ENCODE measurements at places on chromosomes 16 and 17.

- DNase-seq: peak; percentile 46
Observed at GRCh38 chr16:22008215-22009059, 526 bp downstream of the MOSMO start.

- DNase-seq: no peak
Observed at GRCh38 chr16:12833926-12834325, 30.2 kb upstream of the CPPED1 start.

DNA sequence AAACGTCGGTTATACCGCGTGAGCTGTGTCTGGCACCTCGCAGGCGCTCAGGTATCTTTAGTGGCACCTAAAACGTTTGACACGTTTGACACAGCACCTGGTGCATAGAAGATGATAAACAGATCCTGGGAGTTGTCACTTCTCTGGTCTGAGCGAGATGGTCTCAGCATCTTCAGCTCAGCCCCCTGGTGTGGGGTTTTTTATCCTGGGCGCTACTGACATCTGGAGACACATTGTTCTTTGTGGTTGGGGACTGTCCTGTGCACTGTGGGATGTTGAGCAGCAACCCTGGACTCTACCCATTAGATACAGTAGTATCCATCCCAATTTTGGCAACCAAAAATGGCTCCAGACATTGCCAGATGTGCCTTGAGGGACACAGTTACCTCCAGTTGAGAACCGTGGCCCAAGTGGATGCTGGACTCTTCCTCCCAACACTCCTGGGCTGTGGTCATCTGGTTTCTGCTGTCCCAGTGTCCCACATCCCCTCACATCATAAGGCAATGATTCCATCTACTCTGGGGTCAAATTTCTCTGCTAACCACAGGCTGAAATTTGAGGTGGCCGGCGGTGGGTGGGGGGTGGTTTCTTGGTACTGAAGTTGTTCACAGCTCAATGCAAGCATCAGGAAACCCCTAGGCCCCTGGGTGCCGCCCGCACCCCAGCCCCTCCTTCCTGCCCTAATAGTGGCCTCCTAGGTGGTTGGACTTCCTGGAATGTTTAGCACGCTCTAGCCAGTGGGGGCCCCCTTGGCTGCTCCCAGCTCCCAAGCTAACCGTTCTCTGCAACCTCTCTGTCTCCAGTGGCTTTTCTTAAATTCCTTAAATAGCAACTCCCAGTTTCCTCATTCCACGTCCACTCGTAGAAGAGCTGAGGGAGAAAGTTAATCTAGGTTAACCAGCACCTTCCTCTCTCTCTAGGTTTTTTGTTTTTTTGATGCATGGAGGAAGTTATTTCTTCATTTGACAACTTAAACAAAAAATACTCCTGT, 124.8 kb downstream of the ABCC1 start:
- DNase-seq: peak; percentile 65

DNA sequence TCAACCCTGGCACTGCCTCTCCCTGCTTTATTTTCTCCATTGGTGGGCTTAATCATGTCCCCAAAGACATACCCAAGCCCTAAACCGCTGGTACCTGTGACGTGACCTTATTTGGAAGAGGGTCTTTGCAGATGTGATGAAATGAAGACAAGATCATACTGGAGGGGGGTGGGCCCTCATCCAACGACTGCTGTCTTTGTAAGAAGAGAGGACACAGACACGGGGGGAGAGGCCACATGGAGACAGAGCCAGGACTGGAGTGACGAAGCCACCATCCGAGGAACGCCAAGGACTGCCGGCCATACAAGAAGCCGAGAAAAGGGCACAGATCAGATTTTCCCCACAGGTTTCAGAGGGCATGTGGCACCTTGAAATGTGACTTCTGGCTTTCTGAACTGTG, 62.5 kb downstream of the C16orf95 start:
- DNase-seq: no peak

GRCh38 chr16:17038415-17038814, 432.3 kb downstream of the XYLT1 start:
- no peak for DNase-seq

GRCh38 chr17:16980813-16981731, 9.2 kb upstream of the TNFRSF13B start:
- no peak for DNase-seq

GRCh38 chr17:3447625-3448024, 14.0 kb upstream of the OR1E2 start:
- peak; percentile 74 for DNase-seq

- DNase-seq: no peak
Observed at GRCh38 chr16:69298261-69298660, 12.9 kb upstream of the VPS4A start.

DNA sequence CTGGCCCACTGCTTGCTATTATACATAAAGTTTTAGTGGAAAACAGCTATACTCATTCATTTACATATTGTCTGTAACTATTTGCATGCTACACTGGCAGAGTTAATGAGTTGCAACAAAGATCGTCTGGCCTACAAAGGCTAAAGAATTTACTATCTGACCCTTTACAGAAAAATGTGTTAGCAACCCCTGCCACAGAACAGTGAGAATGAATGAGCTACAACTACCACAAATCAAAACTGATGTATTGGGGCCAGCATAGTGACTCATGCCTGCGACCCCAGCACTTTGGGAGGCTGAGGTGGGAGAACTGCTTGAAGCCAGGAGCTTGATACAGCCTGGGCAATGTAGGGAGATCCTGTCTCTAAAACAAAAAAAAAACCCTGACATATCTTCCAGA, 92.7 kb downstream of the MYH11 start:
- DNase-seq: no peak

- peak; percentile 31 for DNase-seq
Observed at GRCh38 chr17:20944014-20944865, 98.6 kb downstream of the USP22 start.

DNA sequence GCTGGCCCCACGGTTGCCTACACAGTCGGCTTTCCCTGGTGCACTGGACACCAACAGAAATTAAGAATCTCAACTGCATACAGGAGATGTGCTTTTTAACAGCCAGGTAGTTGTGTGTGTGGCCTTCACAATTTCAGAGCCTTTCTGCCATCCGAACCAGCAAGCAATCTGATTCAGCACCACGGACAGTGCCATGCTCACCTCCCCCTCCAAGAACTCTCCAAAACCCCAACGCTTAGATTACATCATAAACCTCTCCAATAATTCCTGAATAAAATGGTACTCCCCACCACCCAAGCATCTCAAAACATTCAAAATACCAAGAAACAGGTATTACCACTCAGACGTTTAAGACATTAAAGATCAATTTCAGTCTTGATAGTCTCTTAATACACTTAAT, 31.8 kb downstream of the USP7 start:
- DNase-seq: peak; percentile 36

DNA sequence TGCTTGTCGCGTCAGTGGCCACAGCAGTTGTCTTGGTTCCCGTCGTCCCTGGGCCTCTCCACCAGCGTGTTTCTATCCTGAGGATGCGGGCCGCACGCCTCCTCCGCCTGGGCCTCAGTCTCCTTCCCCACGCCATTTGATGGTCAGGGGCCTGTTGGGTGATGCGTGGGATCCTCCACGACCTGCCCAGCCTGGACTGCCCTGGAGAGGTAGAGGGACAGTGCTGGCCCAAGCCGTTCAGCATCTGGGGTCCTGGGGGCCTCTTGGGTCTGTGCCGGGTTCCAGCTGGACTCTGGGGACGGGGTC, 20.3 kb downstream of the GSE1 start:
- no peak for DNase-seq

- DNase-seq: peak; percentile 64
Observed at GRCh38 chr16:82011199-82011641, at the start of gene SDR42E1. Gene SDR42E1, minus strand, starts transcription at chr16:82011470. Its CDS starts 10,612 bp downstream, at chr16:82000858.

DNA sequence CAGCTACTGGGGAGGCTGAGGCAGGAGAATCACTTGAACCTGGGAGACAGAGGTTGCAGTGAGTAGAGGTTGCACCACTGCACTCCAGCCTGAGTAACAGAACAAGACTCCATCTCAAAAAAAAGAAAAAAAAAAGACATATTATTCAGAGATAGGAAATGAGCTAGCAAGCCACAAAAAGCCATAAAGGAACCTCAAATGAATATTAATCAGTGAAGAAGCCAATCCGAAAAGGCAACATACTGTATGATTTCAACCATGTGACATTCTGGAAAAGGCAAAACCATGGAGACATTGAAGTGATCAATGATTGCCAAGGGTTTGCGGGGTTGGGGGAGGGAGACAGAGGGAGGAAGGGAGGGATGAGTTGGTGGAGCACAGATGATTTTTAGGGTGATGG, 8.4 kb upstream of the EXOC7 start:
- DNase-seq: no peak

DNA sequence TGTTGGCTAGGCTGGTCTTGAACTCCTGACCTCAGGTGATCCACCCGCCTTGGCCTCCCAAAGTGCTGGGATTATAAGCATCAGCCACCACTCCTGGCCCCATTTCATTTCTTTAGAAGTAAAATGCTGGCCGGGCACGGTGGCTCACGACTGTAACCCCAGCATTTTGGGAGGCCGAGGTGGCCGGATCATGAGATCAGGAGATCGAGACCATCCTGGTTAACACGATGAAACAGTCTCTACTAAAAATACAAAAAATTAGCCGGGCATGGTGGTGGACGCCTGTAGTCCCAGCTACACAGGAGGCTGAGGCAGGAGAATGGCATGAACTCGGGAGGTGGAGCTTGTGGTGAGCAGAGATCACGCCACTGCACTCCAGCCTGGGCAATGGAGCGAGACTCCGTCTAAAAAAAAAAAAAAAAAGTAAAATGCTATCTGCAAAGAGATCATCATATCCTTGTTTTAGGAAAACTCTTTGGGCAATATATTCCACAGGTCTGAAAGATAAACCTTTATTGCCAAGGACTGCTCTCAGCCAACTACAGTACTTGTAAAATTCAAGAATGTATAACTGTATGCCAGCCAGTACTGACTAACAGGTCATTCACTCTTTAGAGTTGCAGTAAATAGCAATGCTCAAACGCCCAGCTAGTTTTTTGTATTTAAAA, 3.8 kb downstream of the GJC1 start:
- DNase-seq: no peak

DNA sequence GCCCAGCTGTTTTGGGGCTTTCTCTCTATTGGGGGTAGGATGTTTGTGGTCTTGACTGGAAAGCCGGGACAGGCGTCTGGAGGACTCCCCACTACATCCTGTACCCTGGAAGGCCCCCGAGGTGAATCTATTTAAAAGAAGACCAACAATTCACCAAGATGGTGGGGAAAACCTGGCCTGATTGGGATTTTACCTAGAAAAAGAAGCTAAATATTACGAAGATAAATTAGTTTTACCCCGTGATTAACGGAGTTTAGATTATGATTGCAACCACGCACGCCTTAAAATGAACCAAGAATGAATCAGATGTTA, 779 bp upstream of the CCDC102A start:
- peak; percentile 37 for DNase-seq

DNA sequence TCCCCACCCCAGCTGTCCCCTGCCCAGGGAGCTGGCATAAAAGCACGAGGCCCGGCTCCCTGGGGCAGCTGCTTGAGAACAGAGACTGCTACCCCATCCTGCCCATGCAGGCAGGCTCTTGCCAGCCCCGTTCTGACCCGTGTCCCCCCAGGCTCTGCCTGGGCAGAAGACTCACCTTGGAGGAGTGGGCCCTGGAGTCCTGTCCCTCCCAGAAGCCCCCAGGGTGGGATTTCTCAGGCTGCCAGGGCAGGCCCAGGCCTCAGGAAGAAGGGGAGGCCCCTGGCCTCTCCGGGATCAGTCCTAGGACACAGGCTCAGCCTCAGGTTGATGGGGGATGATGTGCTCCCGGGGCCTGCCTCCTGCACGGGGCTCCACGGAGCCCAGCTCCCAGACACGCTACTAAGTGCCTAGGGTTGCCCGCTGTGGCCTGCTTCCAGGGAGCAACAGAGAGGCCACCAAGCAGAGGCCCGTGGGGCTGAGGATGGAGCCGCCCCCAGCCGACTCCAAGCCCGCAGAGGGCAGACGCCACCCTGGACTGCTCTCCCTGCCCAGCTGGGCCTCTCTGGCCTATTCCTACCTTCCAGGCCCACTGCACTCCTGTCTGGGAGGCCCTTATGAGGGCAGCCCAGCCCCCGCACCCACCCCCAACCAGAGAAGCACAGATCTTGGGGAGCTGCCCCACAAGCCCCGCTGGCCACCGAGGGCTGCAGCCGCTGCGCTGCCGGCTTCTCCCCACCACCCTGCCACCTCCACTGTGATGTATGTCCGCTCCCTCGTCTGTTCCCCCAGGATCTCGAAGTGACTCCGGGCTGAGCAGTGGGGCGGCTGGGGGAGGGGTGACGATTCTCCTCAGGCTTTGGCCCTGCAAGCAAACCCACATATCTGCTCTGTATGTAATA, 1.7 kb downstream of the NME3 start:
- DNase-seq: no peak

- no peak for DNase-seq
Observed at GRCh38 chr16:54405478-54405877, 118.9 kb upstream of the IRX3 start.

DNA sequence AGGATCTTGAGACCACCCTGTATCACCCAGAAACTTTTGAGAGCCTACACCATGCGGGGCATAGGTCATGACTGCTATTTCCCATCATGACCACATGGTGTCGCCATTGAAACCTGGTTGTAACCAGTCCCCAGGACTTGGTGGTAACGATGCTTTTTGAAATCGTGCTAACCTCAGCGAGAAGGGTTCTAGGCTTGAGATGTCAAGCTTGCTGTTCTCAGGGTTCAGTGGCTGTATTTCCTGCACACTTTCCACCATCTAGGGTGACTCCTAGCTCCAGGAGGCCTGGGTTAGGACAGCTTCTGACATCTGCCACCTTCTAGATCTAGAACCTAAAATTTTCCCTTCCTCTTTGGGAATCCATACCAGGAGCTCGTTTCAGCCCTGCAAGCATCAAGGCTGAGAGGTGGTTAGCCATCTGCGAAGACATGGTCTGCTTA, 13.0 kb upstream of the SPNS3 start:
- peak; percentile 90 for DNase-seq
